ENCODE measurements at places on chromosomes 2 and 18. TPM values are rescaled to one million over a fixed set of nuclear protein-coding genes. Genes with fewer than 3 reads are reported as not detected.

STPG4 gene
- not detected for total RNA-seq

CTIF gene
- total RNA-seq, result 60.8 TPM

NCKAP5 gene
- not detected for total RNA-seq

ZNG1B gene
- total RNA-seq, result 24.9 TPM

REG3A gene
- total RNA-seq, result not detected

MYO5B gene
- not detected for total RNA-seq

ESCO1 gene
- 10.5 TPM for total RNA-seq

AUP1 gene
- total RNA-seq, result 77.1 TPM

TCF7L1 gene
- 2.9 TPM for total RNA-seq

ANKRD36B gene
- 4.2 TPM for total RNA-seq

SLC40A1 gene
- total RNA-seq, result 5.2 TPM

CDK15 gene
- not detected for total RNA-seq

SCYGR4 gene
- not detected for total RNA-seq

PAIP2B gene
- total RNA-seq, result 0.18 TPM

ORC4 gene
- 45.4 TPM for total RNA-seq

DYSF gene
- 6.3 TPM for total RNA-seq

IL1B gene
- 0.72 TPM for total RNA-seq

CHRNA1 gene
- total RNA-seq, result not detected

ARHGEF33 gene
- 0.32 TPM for total RNA-seq

CREG2 gene
- 0.36 TPM for total RNA-seq

TBC1D8 gene
- 9.4 TPM for total RNA-seq
